Renal cortex interstitium (tissue), 15 donors: ENCODE measurements at places on chromosomes 1 and 21.

- DNase-seq: no peak
Measured at GRCh38 chr1:58964428-58964827, 180.6 kb upstream of the JUN start.

GRCh38 chr1:225688345-225688744, 35.4 kb upstream of the ENAH start:
- no peak for DNase-seq

GRCh38 chr1:192824511-192824910, 15.7 kb downstream of the RGS2 start:
- DNase-seq: no peak

DNA sequence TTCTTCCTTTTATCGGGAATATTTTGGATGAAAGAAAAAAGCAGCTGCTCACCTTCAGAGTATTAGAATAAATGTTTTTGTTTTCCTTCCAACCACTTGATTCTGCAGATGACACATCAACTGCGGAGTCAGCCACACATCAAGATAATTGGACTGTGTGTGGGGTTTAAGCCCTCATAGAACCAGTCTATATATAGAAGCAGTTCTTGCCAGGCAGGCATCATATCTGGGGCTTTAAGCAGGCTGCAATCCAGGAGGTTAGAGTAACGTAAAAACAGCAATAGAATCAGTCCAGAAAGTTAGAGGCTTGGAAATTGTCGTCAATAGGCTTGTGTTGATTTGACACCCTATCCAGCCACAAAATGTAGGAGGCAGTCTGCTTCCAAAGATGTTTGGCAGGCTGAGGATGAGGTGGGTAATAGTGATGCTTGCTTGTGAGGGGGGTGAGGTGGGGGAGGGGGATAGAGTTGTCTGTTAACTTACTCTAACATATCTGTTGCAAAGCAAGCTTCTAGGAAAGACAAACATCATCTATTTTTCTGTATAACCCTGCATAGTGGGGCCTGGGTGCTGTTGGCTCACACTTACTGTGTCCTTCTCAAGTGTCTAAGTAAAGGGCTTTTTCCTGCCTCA, 64.8 kb downstream of the PEX14 start:
- no peak for DNase-seq

- DNase-seq: no peak
Measured at GRCh38 chr1:85148524-85149250, 52.1 kb downstream of the SYDE2 start.
